ENCODE measurements at places on chromosomes 16 and 17.

DNA sequence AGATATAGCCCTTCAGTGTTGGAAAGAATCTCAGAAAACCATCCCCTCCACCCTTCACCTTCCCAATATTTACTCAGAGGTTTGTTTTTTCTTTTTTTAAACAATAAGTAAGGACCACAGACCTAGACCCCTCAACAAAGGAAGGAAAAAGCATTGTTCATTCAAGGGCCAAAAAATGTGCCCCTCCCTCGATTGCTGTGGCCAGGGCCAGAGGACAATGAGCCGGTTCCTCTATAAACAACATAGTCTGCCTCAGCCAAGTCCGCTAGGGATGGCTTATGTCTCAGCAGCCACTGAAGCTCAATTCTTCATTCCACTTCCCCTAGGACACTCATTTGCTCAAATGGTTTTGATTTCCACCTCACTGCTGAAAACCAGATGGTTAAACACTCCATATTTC, 24.0 kb downstream of the TRIM16 start:
- DNase-seq: no peak

DNA sequence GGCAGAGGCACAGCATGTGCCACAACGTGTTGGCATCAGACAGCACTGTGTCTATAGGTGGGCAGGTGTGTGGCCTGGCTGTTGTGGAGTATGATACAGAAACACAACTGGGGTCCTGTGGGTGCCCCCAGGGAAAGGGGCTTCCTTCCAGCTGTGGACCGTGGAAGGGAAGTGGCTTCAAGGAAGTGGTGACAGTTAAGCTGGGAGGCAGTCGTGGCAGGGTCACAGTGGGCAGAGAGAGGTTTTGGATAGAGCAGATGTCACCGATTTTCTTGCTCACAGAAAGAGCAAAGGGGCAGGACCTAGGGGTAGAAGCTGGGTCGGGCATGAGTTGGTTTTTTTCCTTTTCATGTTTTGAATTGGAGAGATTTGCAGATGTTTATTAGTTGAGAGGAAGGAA, 11.2 kb upstream of the ORAI3 start:
- DNase-seq: no peak

DNA sequence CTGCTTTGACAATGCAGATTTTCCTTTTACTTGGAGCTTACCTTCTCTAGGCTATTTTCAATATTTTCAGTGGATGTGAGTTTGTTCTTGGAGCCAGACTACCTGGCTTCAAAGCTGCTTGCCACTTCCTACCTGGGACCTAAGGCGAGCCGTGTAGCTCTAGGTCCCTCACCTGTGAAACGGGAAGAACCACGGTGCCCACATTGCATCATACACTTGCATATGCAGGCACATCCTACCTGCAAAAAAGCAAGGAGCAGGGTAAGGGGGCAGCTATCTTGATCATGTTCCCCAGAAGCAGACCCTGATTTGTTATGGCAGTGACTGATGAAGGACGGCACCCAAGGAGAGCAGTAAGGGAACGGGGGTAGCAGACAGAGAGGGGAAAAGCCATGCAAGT, 27.0 kb upstream of the MPRIP start:
- DNase-seq: no peak

DNA sequence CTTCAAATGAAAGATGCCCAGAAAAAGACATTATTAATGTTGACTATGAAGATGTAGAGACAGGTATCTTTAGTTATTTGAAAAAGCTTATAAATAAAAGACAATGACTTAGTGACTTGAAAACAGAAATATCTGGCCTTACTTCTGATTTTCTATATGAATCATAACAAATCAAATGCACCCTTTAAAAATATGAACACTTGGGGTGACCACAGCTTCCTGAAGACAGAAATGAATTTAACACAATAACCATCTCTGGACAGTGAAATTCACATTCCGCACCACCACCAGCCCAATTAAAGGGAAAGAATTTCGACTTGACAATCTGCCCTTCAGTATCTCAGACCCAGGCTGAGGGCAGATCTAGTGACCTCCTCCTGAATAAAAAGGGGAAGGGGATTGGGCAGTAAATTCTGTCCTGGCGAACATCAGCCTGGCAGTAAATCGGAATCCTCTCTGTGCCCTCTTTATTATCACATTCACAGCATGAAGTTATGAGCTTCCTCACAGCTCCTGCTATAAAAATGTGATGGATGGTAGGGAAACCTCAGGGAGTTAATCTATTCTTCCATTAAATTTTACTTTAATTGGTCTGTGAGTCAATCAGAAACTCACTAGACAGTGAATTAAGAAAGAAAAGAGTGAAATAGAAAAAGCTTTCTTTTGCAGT, 131.5 kb downstream of the SNX11 start:
- no peak for DNase-seq

GRCh38 chr16:90072442-90073105, 4.6 kb downstream of the PRDM7 start:
- no peak for DNase-seq

GRCh38 chr17:47961406-47961805, 3.7 kb upstream of the PRR15L start:
- DNase-seq: no peak

DNA sequence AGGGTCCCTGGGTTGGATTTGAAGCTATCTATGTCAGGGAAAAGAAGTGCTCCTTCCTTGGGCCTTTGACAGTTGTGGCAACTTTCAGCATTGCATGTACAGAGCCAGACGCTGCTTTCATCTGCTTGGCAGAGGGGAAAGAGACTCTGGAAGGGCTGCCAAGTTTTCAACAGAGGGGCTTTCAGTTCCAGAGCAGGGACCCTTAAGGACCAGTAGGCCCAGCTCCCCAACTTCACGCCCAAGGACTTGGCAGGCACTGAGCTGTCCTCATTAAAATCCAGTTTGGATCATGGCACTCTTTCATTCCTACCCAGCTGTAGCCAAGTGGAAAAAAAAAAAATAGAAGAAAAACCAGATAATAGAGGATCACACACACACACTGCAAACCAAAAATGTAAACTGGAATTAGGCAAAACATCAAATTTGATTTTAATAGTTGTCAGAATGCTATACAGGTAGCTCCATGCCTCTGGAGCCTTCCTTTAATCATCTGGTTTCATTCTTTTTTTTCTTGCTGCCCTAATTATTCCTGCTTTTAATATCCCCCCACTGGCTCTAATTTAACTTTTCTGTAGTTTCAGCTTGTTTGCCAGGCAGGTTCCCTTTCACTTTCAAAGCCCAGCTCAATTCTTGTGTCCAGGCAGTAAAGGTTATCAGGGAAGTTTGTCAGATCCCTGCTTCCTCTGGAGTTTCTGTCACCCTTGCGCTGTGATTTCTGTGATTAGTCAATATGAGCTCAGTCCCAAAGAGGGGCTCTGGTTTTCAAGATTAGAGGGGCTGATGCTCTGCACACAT, 702.6 kb upstream of the CDH8 start:
- DNase-seq: no peak

GRCh38 chr16:77721752-77722308, 484 bp upstream of the NUDT7 start:
- DNase-seq: no peak

DNA sequence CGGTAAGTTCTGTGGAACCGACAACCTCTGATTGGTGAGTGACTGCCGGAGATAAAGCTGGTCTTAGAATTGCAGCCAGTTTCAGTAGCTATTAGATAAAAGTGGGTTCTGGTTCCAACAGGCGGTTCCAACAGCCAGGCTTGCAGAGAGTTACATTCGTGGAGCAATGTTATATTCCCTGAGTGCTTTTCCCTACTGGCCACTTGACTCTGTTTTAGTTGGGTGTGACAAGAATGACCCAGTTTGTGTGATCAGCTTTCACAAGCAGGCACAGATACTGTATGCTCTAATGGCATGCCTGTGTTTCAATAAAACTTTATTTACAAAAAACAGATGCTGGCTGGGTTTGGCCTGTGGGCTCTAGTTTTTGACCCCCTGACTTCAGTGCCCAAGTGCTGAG, 196.6 kb downstream of the SNX29 start:
- no peak for DNase-seq

DNA sequence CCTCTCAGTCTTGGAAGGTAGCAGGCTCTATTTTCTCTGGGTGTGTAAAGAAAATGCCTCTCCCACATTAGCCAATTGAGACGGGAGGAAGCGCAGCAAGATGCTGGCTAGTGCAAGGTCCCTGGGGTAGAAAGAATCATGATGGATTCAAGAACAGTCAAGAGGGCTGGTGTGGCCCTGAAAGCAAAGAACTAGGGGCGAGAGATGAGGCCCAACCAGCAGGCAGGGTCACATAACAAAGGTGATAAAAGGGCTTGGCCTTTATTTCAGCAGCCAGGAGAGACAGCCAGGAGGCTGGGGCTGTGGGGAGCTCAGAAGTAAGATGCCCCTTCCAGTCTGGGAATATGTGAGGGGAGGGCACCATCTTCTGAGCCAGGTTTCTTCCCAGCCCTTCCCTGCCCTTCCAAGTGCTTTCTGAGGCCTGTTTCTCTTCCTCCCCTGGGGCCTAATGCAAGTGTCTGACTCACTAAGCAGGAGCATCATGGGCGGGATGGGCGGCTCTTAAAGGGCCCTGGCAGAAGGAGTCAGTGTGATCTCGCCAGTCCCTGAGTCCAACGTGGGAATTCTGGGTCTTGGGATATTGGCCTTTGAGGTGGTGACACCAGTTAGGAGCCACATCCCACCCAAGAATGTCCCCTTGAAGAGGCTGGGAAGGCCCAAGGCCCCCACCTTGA, 3.9 kb upstream of the NLRC5 start:
- DNase-seq: peak; percentile 17

DNA sequence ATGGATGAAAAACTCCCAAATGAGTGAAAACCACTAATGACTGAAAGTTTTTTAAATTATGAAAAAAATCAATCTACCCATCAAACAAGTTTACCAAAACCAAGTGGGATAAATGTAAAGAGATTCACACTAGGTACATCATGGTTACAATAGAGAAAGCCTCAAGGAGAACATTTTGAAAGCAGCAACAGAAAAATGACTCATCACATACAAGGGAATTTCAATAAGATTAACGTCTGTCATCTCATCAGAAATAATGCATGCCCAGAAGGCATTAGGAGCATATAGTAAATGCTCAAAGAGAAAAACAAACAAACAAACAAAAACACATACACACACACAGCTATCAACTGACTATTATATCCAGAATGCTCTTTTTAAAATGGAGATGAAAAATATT, 261.8 kb upstream of the KIF2B start:
- no peak for DNase-seq

DNA sequence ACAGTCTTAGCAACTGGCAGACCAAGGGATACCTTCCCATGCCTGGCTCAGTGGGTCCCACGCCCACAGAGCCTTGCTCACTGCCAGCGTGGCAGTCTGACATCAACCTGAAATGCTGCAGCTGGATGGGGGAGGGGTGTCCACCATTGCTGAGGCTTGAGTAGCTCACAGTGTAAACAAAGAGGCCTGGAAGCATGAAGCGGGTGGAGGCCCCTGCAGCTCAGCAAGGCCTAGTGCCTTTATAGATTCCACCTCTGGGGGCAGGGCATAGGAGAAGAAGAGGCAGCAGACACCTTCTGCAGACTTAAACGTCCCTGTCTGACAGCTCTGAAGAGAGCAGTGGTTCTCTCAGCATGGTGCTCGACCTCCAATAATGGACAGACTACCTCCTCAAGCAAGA, 263.2 kb downstream of the KIF2B start:
- no peak for DNase-seq

- DNase-seq: no peak
These were observed 183.6 kb downstream of the MAP2K6 start for GRCh38 chr17:69597898-69598692.

GRCh38 chr16:7998789-7999453, 591.4 kb downstream of the TMEM114 start:
- no peak for DNase-seq
